Omental fat pad (tissue), 4 donors: ENCODE measurements at places on chromosomes 4 and X. TPM values are rescaled to one million over a fixed set of nuclear protein-coding genes. Genes with fewer than 3 reads are reported as not detected.

DNA sequence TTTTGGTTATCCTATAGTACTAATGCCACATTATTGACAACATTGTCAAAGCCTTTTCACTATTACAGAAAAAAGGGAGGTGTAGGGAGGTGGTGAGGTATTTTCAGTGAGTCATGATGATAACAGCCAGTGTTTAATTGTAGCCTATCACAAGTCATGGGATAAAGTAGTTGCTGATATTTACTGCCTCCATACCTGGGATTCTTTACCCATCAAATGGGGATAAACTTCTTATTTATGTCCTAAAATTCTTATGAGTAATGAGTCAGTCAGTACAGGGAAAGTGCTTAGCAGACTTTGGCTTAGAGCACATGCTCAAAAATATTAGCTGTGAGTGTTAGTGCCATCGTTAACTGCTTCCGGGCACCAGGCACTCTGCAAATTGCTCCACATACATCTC, 25.7 kb downstream of the ADGRG2 start:
- no peak for DNase-seq

GRCh38 chr4:81634766-81635549, 163.3 kb upstream of the RASGEF1B start:
- DNase-seq = no peak

- no peak for DNase-seq
Measured at GRCh38 chr4:80266902-80267380, 477 bp downstream of the FGF5 start.

DNA sequence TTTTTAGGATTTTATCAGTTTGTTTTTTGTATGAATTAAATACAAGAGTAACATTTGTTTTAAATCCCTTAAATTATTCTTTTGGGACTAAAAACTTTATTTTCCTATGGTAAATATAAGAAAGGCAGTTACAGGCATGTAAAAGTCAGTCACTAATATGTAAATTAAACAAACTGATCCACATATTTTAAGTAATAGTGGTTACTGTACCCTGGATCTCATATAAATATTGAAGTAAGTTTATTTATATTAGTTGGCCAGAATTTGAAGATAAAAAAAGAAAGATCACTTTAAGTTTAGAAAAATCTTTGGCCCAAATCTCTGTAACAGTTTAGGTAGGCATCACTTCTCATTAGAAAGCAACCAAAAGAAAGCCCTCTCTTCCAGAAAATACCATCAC, 45.8 kb downstream of the LDB2 start:
- DNase-seq = no peak

DNA sequence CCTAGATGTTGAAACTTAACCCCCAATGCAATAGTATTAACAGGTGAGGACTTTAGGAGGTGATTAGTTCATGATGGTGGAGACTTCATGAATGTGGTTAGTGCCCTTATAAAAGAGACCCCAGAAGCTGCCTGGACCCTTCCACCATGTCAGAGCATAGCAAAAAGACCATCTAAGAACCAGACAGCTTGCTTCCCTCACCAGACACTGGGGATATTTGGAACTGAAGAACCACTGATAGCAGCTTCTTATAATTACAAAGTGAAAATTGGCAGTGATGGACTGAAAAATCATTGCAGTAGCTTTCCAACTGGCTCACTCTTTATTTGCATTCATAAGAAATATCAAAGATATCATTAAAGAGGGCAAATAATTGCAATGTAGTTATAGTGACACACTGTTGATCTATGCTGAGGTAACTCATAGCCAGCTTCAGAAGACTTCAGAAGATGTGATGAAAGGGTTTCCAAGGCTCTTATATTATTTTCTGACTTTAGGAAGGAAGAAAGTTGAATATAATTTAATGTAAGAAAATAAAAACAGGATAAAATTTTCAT, 5.8 kb downstream of the RASSF6 start:
- no peak for DNase-seq

DNA sequence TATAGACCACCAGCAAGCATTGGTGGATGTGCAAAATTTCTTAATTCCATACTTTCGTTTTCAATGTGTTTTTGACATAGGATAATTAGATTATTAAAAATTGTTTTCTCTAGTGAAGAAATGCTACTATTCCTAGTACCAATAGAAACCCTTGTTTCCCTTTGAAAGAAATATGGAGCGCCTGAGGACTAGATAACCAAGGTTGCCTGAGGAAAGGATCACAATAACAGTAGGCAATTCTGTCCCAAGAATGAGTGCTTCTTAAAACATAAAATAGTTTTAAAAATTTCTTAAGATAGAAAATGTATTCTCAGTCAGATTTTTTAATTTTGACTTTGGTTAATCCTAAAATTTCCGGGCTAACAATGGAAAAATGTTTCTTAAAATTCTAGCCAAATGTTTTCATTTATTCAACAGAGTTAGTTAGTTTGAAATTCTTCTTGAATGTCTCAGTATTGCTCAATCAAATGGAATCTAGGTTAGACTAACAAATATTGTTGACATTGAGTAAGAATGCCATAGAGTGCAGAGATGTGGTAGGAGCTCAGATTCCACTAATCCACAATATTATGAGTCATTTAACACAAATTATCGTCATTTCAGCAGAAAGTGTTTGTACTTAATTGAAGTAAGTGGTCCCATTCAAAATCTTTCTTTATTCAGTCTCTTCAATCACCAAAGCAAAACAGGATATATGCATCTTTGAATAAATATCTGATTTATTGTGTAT, 666.0 kb downstream of the GRID2 start:
- no peak for DNase-seq

DNA sequence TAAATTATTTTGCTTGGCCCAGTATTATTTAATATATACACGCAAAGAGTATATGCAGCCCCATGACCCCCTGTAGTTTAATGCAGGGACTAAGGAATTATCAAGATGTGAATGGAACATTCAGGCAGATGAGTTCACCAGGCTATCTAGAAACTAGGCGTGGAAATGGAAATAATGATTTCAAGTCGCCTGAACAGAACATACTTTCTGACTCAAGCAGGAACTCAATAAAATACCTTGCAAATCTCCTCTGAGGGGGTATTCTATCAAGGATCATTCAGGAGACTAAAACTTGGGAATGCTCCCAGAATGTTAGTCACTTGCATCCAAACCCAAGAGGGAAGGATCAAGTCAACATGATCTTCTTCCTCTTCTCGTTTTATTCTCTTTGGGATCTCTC, 59.6 kb upstream of the RASSF6 start:
- no peak for DNase-seq

GRCh38 chrX:74293343-74293946, 10.5 kb upstream of the ZCCHC13 start:
- DNase-seq = no peak

DNA sequence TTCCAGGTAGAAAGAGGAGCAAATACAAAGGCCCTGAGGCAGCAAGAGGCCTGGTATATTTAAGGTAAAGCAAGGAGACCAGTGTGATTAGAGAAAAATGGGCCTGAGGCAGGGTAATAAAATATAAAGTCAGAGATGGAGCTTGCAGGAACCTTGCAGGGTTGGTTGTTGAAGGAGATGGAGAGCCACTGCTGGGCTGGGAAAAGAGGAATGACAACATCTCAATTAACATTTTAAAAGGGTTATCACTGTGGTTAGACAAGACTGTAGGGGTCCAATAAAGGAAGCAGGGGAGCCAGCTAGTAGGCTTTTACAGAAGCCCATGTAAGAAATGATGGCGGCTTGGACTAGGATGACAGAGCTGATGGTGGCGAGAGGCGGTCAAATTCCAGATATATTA, 205.5 kb upstream of the MBNL3 start:
- no peak for DNase-seq

GRCh38 chr4:87118826-87119225, 101.6 kb downstream of the KLHL8 start:
- DNase-seq = no peak

DNA sequence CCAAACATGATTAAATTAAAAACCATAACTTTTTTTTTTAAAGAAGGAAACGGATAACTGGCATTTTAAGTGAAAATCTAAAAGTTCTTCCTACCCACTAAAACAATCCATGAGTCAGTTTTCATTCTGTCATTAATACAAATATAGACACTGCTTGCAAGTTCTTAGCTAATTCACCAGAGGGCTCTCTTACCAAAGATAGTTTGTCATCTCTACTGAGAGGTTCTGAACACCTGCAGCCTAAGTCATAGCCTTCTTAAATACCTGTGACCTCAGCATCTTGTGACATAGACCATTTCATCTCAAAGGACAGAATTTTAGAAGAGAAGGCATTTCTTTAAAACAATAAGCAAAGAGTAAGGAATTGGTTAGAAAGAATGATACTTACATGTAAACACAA, 65.3 kb upstream of the FAM120C start:
- no peak for DNase-seq

GRCh38 chrX:100819534-100819836, 706 bp upstream of the CSTF2 start:
- DNase-seq = no peak

GRCh38 chrX:78066110-78066509, 37.9 kb upstream of the PGK1 start:
- no peak for DNase-seq

GRCh38 chrX:68721991-68722860, 74.8 kb downstream of the STARD8 start:
- DNase-seq = no peak

- no peak for DNase-seq
Measured at GRCh38 chr4:19380600-19380999, 871.1 kb upstream of the SLIT2 start.

- no peak for DNase-seq
Measured at GRCh38 chr4:184471881-184472613, 2.3 kb downstream of the IRF2 start.

DNA sequence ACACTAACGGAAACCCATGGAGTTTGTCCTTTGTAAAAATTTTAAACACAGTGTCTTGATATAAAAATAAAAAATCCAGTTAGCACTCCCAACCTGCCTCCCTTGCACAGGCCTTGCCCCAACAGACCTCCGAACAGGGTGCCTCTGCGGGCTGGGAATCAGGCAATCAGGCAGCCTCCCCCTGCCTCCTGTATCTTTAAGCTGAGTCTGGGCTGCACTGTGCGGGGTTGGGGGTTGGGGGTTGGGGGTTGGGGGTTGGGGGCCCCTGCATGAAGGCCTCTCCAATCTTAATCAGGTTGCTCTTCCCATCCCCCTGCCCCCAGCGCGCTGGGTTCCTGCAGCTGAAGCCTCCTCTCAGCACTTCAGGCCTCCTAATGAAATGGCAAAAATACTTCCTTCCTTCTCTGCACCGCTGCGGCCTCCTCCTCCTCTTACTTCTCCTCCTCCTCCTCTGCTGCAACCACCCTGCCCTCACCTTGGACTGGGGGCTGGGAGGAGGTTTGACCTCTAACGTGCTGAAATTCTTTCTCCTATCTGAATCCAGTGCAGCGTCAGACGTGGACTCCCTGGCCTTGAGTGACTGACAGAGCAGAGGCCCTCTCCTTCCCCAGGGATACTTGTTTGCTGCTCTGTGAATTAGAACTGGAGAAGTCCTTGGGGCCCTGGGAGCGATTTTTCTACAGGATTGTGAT, 26.6 kb downstream of the NLGN3 start:
- DNase-seq = no peak

- no peak for DNase-seq
Measured at GRCh38 chr4:972651-973424, 531 bp downstream of the DGKQ start.

GRCh38 chr4:147362938-147363337, 118.0 kb upstream of the EDNRA start:
- DNase-seq = no peak

GRCh38 chr4:188139671-188140070, 430 bp downstream of the TRIML1 start:
- no peak for DNase-seq

DNA sequence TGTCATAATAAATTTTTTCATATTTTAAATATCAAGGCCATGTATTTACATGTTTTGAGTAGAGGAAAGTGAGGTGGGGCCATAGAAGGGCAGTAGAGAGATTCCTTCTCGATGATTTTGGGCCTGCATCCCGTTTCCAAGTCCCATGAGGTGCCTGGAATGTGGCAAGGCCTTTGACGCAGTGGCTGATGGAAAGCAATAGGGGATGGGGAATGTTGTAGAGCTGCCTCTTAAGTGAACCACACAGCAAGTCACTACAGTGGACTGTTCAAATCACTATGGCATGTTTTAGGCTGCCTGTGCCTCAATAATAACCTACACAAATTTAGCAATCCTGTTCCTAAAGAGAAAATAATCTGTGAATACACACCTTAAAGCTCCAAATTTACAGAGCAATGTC, 48.3 kb downstream of the ANXA5 start:
- DNase-seq = no peak

The CDS1 gene
- not detected for total RNA-seq

The SLC6A8 gene
- total RNA-seq = 22.2 TPM

The ANOS1 gene
- total RNA-seq = 15.7 TPM

The NWD2 gene
- 2.0 TPM for total RNA-seq

The GLOD5 gene
- total RNA-seq = not detected

The CORIN gene
- not detected for total RNA-seq

The SPANXA2 gene
- total RNA-seq = not detected

The CASP3 gene
- total RNA-seq = 16.7 TPM
